Activated CD4-positive, alpha-beta T cell treated with anti-CD3 and anti-CD28 coated beads, Interleukin-2, amount 10 ng/mL, durations not matched to agents 24 days and 14 days (primary cell): ENCODE measurements at places on chromosomes 7 and 10. TPM values are rescaled to one million over a fixed set of nuclear protein-coding genes. Genes with fewer than 3 reads are reported as not detected.

GRCh38 chr10:106930751-106931150, 233.8 kb downstream of the SORCS1 start:
- no peak for DNase-seq

DNA sequence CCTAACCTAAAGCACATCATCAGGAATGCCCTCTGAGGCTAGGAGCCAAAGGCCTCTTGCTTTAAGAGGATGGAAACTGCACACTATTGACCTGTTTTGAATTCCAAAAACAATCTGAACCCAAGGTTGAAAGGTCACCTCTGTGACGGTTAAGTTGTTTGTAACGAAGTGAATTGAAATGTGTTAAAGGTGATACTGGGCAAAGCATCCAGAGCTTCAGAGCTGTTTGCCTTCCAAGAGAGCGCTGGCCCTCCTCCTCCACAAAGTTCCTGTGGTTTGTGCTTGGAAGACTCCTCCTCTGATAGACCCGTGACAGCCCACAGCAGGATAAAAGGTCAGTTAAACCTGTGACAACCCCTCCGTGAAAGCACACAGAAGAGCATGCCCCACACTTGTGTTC, 133.7 kb upstream of the CTTNBP2 start:
- DNase-seq = no peak

The DNAH11 gene
- 3.0 and 6.1 TPM in 2 replicates for total RNA-seq

The DDX50 gene
- total RNA-seq = 60.2 and 63.0 TPM in 2 replicates

- no peak for DNase-seq
Measured at GRCh38 chr7:27143023-27143949, at the start of gene HOXA5. Gene HOXA5, minus strand, starts transcription at chr7:27143681. Its CDS starts 74 bp downstream, at chr7:27143607.
